ENCODE measurements at places on chromosomes 4 and X.

DNA sequence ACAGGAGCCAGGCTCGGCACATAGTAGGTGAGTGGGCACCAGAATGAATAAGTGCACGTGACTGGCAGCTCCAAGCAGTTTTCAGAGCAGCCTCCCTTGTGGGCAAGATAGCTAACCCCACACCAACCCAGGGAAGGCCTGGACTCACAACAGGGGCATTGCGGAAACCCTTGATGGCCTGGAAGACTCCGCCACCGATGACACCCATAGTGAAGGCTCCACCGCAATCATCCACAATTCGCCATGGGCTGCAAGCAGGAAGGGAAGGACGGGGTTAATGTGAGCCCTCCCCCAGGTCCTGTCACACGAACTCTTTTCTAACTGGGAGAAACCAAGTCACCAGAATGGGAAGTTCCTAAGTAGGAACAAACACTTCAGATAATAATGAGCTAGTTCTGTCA is 957 bp downstream of the TIMM17B start:
- DNase-seq = no peak

DNA sequence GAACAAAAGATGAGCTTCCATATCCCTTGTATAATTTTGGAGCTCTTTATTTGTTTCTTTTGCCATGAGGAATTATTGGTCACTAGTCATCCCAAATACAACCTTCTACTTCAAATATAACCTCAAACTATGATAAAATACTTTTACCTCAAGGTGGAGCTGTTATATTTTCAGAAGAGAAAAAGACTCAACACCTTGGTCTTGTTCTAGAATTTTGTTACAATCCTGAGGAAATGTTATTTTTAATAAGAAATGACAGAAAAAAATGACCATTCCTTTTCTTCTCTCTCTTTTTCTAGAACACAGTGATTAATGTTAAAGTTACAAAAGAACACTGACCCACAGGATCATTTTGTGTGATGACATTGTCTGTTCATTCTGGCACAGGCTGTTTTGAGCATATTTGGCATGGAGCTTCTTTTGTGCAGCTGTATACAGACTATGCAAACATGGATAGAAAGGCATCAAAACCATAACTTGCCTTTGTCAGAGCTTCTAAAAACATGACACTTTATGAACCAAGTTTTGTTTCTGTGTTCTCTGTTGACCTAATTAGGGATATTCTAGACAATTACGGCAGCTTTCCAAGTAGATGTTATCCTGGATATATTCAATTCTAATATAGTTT is 159.6 kb upstream of the CTSO start:
- DNase-seq = no peak

GRCh38 chr4:138981930-138982390 is 33.6 kb upstream of the NOCT start:
- DNase-seq = no peak

DNA sequence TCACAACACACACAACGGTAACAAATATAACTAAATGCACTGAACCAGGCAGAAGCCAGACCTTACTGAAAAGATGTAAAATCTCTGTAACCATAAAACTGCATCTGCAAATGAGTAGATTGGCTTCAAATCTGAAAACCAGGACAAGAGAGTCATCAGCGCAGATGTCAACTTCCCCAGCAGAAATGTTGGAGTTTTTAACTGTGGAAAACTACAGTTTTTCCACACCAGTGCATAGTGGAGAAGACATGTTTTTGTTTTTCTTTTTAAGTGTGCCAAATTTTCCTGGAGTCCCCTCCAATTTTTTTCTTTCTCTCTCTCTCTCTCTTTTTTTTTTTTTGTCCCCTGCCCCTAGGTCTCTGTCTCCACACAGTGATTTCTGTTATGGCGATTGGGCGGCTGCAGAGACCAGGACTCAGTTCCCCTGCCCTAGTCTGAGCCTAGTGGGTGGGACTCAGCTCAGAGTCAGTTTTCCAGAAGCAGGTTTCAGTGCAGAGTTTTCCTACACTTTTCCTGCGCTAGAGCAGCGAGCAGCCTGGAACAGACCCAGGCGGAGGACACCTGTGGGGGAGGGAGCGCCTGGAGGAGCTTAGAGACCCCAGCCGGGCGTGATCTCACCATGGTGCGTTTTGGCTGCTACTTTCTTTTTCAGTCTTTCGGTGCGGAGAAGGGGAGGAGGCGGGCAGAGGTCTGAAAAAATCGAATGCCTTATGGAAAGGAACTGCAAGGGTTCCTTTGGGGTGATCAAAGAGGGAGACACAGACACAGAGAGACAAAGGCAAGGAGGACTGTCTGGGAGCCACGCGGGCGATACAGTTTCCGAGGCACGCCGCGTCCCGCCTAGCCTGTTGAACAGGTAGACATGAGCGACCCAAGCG is at the start of gene GUCY1A1:
Gene GUCY1A1, plus strand, starts transcription at position 505 of the 878 bp plus-strand sequence. CDS start 30,020 bp downstream, outside the sequence.
- DNase-seq = no peak

GRCh38 chr4:182736207-182736606 is 181.0 kb downstream of the DCTD start:
- no peak for DNase-seq
